Fibroblast of skin of scalp (primary cell): ENCODE measurements at places on chromosomes 2 and 18.

- no peak for DNase-seq
These were observed 15.7 kb downstream of the PROKR1 start for GRCh38 chr2:68659081-68659480.

DNA sequence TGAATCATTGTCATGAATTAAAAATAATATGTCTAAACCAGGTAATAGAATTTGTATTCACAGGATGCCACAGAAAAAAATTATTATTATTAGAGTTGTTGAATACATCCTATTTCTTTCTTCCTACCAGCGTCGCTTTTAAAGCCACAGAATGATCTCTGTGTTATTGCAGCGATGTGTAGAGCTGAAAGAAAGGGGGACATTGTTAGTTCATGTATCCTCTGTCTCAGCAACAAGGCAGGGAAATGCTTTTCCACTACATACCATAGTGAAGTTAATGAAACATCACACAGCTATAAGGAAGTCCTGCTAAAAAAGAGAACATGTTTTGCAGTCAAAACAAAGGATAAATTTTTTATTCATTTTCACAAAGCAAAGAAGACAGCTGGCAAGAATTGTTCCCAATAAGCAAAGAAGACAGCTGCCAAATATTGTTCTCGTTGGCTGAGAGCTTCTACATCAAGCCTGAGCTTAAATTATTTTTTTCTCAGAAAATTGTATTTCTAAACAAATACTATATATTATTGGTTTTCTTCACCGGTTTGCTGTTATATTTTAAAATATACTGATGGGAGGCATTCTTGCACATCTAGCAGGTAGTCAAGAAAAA lies 1234.4 kb downstream of the SUCLG1 start:
- DNase-seq: no peak

GRCh38 chr2:236214376-236214995 lies 46.3 kb upstream of the GBX2 start:
- DNase-seq: no peak

- DNase-seq: peak; percentile 38
These were observed 366.2 kb upstream of the ID2 start for GRCh38 chr2:8315531-8316165.

DNA sequence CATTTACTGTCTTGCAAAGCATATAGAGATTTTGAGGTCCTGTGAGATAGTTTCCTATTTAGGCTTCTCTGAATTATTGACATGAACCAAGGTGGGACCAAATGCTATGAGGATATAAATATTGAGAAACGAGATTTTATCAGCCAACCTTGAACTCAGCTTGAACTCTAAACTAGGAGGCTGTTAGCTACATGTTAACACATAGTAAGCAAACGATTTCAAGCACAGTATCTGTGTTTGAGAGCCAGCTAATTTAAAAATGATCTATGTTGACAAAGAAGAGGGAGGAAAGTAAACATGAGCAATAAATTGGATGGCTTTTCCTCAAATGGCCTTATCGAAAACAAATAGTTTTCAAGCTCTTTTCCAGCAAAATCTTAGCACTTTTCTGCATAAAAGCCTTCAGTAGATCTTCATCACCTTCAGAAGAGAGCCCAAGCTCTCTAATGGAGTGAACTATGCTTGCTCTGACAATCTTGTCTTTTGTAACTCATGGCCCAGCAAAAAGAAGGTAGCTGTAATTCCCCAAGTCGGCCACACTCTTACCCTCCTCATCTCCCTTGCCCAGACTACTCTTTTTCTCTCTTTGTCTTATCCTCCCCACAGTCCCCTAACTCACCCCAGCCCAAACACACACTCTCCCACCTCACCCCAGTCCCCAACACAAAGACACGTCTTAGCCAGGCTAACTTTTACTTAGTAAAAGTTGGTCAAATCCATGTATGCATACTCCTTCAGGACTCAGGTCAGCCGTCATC lies 14.7 kb downstream of the CD28 start:
- no peak for DNase-seq

DNA sequence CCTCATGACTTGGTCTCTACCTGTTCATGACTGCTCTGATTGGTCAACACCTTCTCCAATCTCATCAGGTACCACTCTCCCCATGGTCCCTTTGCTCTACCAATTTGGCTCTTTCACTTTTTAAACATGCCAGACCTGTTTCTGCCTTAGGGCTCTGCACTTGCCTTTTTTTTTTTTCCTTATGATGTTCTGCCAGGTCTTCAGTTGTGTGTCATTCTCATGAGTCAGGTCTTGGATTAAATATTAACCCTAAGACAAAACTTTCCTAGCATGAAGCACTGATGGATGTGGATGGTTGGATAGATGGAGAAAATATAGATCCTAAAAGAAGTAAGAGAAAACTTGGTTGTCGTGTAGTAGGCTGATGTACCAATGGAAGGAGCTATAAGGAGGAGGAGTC lies 219.3 kb downstream of the TTC32 start:
- no peak for DNase-seq

DNA sequence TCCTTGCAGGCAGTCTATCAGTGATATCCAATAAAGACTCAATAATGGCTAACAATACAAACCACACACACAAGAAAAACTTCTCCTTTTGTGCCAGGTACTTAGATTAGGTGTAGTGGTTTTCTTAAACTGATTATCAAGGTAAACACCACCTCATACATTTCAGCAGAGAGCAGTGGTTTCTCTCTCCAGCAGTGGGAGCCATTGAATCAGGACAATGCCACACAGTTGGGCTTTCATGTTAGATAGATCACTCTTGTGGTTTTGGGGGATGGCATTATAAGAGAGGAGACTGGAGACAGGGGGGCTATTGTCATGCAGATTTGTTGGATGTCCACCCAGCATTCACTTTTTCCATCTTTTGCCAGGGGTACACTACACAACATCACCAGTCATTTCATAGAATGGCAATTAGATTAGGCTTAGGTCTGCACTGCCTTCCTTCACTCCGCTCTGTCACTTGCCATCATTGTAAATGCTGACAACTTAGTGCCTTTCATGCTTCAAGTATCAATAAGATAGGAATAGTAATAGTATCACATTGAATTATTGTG lies 13.6 kb upstream of the IRS1 start:
- DNase-seq: peak; percentile 15

- no peak for DNase-seq
These were observed 48.5 kb downstream of the ANKRD12 start for GRCh38 chr18:9184998-9185613.

GRCh38 chr2:208025814-208026184 lies 472 bp upstream of the PLEKHM3 start:
- peak; percentile 27 for DNase-seq

GRCh38 chr2:163662141-163662780 lies 73.5 kb downstream of the FIGN start:
- DNase-seq: no peak

DNA sequence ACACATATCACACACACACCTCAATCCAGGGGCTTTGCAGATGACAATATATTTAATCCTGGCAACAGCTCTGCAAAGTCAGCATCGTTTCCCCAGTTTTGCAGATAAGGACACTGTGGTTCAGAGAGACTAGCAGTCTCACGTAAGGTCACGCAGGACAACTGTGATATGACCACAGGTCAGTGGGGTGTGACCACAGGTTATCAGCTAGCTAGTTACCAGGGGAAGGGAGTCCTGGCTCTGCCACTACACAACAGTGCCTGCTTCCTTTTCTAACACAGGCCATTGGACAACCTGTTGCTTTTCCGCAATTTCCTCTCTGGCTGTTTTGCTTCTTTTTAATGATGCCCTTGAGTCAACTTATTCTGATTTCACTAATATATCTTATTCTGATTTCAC lies 33.3 kb downstream of the RBMS1 start:
- no peak for DNase-seq

DNA sequence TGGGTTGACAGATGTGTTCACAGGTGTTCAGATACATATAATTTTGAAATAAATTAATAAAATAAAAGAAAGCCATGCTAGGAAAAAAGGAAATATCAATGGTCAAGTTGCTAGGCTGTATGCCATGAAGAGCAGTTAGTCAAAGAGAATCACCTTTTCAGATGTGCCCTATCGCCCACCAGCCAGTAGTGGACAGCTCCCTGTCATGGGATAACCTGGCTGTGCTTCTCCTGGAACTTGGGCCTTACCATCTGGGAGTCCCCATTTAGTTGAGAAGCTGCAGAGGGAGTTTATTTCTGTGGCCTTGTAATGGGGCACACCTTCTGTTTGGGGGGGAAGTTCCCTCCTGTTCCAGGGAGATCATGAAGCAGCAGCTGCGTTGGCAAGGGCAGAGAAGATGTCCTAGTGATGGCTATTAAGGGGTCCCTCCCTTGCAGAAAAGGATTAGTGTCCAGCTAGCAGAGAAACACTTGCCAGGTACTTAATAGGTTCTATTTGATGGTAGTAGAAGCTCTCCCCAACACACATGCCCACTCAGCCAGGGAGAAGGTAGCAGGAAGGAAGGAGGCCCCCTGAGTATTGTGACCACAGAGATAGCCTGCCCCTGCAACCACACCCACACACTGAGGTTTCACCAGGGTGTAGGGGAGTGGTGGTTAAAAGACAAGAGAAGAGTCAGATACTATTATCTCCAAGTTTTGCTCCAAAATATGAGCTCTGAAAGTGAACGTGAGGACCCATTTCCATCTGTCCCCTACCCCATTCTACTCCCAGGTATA lies 117.7 kb downstream of the B3GNT2 start:
- DNase-seq: no peak
